CD14-positive monocyte (primary cell): ENCODE measurements at places on chromosomes 5 and 9. TPM values are rescaled to one million over a fixed set of nuclear protein-coding genes. Genes with fewer than 3 reads are reported as not detected.

The SH3GL2 gene
- not detected in 2 replicates for polyA plus RNA-seq

The OBP2B gene
- not detected for polyA plus RNA-seq

DNA sequence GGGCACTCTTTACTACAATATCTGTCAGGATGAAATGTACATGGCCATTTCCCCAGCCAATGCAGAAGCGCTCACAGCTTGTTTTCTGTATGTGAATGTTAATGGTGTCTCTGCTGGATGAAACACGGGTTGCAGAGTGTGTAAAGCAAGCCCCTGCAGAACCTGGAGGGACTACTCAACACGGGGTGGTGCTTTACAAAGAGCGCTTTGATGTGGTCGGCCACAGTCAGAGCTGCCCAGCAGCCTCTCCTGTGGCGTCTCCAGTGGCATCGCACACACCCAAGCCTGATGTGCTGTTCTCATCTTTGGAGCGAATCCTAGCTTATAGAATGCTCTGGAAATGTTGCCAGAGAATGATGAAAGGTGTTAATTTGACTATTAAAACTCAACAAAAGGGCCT, 162.7 kb upstream of the NFIL3 start:
- no peak for DNase-seq

The PKD2L2 gene
- not detected for polyA plus RNA-seq

The CATSPER3 gene
- polyA plus RNA-seq = 0.15 TPM

The ASPN gene
- not detected for polyA plus RNA-seq

The GABRA6 gene
- not detected in 2 replicates for polyA plus RNA-seq

GRCh38 chr5:32159328-32160072, 14.6 kb downstream of the GOLPH3 start:
- no peak for DNase-seq

- no peak for DNase-seq
Measured at GRCh38 chr5:133928587-133929393, 39.6 kb downstream of the C5orf15 start.

The TNC gene
- not detected in 2 replicates for polyA plus RNA-seq

The PCDHB12 gene
- not detected for polyA plus RNA-seq

DNA sequence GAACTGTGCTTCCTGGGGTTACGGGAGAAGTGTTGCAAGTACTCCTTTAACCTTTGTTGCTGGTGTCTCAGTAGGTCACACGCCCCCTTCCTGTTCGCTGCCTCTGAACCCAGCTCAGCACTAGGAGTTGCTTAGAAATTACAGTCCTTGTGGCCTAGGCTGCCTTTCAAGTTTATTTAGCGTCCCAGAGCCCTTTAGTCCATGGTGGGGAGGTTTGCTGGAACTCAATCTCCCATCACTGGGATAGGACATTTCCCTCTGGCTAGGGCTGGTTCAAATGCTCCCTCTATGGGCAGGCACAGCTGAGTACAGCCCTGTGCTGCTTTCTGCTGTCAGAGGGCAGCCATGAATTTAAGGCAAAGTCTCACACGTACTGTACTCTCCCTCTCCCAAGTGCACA, 4.7 kb downstream of the IFNA8 start:
- no peak for DNase-seq

GRCh38 chr5:178644826-178645545, 18.1 kb upstream of the CLK4 start:
- DNase-seq = peak; percentile 57

DNA sequence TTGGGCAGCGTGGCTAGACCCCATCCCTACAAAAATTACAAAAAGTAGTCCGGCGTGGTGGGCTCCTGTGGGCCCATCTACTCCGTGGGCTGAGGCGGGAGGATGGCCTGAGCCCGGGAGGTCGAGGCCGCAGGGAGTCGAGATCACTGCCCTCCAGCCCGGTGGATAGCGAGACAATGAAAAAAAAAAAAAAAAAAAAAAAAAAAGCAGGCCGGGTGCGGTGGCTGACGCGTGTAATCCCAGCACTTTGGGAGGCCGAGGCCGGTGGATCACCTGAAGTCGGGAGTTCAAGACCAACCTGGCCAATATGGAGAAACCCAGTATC, 110.5 kb upstream of the LPCAT1 start:
- DNase-seq = no peak

GRCh38 chr9:70049236-70049635, 5.6 kb downstream of the MAMDC2 start:
- DNase-seq = no peak

The OR5C1 gene
- polyA plus RNA-seq = not detected

DNA sequence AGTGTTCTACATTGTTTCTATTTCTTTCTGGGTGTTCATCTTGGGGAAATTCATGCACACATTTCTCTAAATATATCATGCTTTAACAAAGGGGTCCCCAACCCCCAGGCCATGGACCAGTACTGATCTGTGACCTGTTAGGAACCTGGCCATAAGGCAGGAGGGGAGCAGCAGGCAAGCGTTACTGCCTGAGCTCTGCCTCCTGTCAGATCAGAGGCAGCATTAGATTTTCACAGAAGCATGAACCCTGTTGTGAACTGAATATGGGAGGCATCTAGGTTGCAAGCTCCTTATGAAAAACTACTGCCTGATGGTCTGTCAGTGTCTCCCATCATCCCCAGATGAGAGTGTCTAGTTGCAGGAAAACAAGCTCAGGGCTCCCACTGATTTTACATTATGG, 270.0 kb downstream of the AGTPBP1 start:
- DNase-seq = no peak

The DBH gene
- not detected for polyA plus RNA-seq

DNA sequence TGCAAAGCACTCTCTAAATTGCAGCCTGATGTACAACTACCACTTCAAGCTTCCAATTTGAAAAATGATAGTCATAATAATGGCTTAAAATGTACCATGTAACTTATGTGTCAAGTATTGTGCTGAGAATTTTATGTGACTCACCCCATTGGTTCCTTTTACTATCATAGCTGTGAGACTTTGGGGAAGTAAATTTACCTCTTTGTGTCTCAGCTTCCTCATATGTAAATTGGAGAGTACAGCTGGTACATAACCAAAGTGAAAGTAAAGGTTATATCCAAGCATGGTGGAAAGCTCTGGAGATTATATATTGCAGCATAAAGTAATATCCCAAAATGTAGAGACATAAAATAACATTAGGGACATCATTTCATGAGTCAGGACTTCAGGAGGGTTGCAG, 2200.4 kb upstream of the C9orf72 start:
- DNase-seq = peak; percentile 4

The NUTM2G gene
- polyA plus RNA-seq = not detected in 2 replicates

DNA sequence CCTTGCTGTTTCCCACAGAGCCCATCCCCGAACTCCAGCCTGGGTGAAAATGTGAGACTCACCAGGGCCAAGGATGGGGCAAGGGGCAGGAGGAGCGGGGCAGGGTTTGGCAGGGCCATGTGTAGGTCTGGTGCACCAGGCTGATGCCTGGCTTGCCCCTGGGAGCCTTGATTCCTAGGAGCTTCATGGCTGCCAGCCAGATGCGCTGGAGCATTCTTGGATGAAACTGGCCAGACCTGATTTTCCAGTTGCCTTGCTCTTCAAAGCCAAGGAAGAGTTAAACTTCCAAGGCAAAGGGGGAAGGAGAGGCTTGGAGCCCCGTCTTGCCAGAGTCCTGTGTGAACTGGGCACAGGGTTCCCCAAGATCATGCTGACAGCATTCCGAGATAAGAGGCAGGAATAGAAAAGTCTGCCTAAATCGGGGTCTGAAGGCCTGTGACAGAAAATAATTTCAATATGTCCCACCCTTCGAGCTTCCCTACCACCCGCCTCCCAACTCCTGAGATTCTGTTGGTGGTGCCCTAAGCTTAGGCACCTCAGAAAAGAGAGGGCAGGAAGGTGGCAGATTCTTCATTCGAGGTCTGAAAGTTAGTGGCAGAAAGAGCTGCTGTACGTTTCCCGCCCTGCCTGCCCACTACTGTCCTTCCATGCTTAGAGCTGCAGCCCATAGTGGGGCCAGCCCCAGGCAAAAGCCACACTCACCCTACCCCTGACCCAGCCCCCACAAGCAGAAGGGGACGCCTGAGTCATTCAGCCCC, 20.4 kb downstream of the FAT2 start:
- no peak for DNase-seq

DNA sequence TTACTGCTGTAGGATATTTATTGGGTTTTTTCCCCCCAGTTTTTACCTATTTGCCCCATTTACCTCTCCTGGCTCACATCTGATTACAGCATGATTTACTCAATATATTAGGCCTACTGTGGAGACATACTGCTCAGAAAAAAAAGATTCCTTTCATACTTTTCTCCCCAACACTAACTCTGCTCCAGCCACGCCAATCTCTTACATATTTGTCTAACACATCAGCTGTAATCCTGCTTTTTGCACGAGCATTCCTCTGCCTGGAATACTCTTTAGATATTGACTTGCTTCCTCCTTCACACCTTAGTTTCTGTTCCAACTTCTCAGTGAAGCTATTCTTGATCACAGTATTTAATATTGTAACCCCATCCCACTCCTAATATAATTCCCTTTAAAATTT, 158.1 kb upstream of the VCAN start:
- DNase-seq = no peak

The NKD2 gene
- not detected for polyA plus RNA-seq
